Smooth muscle cell of trachea (primary cell): ENCODE measurements at places on chromosomes 1 and 21. TPM values are rescaled to one million over a fixed set of nuclear protein-coding genes. Genes with fewer than 3 reads are reported as not detected.

The SIM2 gene
- 0.17 TPM in 1 of 2 replicates, not detected in the other for total RNA-seq

The GSTM5 gene
- 6.4 and 34.2 TPM in 2 replicates for total RNA-seq

The TSPEAR gene
- total RNA-seq: not detected in 2 replicates

The EFNA3 gene
- total RNA-seq: 0.29 and 1.3 TPM in 2 replicates

The CRYAA gene
- not detected in 2 replicates for total RNA-seq

The GALE gene
- 16.9 and 28.1 TPM in 2 replicates for total RNA-seq

The CASZ1 gene
- total RNA-seq: under 0.01 and 0.17 TPM in 2 replicates

The CNR2 gene
- not detected in 2 replicates for total RNA-seq

The VSIG8 gene
- 0.15 and 0.17 TPM in 2 replicates for total RNA-seq

The BARHL2 gene
- not detected in 2 replicates for total RNA-seq

The EPHA8 gene
- not detected in 2 replicates for total RNA-seq
